HTR-8/SVneo (cell line): ENCODE measurements at places on chromosomes 5 and 9.

- DNase-seq = no peak
Observed at GRCh38 chr9:135503371-135504261, 3.1 kb downstream of the MRPS2 start.

DNA sequence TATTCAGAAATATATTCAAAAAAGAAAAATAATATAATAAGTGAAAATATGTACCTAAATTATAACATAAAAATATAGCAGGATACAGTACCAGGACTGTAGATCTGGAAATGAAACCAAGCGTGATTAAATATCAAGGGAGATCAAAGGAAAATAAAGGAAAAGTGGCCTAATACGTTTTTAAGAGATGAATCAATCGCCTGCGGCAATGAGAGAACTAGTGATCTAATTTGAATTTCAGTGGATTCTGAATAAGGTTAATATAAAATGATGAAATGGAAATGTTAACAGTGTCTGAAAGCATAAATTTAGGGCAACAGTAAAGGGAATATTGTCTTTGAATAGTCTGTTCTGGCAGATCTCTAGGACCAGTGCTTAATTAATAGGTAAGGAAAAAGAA is 1761.9 kb upstream of the ACO1 start:
- DNase-seq = no peak

- DNase-seq = no peak
Observed at GRCh38 chr5:139262059-139262741, 31.3 kb upstream of the MATR3 start.

DNA sequence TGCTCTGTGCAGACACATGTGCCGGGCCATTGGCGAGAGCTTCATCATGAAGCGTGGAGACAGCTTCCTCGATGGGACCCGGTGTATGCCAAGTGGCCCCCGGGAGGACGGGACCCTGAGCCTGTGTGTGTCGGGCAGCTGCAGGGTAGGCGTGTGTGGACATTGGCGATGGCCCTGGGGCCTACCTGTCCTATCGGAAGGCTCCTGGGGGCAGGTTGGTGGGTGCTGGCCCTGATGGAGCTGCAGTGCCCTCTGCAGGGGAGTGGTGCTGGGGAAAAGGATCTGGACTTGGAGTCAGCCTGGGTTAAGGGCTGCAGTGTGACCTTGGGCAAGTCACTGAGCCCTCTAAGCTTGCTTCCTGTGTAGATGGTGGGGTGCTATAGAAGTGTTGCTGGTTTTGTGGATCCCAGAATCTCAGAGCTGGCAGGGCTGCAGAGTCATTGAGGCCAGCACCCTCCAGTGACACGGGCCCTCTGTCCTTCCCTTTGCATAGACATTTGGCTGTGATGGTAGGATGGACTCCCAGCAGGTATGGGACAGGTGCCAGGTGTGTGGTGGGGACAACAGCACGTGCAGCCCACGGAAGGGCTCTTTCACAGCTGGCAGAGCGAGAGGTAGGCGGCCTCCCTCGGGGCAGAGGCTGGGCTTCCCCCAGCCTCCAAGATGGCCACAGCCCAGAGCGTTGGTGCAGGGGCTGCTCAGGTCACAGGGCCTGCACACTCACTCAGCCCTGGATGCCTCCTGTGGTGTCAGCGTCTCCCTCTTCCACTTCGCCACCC is 15.8 kb downstream of the ADAMTS13 start:
- DNase-seq = no peak

DNA sequence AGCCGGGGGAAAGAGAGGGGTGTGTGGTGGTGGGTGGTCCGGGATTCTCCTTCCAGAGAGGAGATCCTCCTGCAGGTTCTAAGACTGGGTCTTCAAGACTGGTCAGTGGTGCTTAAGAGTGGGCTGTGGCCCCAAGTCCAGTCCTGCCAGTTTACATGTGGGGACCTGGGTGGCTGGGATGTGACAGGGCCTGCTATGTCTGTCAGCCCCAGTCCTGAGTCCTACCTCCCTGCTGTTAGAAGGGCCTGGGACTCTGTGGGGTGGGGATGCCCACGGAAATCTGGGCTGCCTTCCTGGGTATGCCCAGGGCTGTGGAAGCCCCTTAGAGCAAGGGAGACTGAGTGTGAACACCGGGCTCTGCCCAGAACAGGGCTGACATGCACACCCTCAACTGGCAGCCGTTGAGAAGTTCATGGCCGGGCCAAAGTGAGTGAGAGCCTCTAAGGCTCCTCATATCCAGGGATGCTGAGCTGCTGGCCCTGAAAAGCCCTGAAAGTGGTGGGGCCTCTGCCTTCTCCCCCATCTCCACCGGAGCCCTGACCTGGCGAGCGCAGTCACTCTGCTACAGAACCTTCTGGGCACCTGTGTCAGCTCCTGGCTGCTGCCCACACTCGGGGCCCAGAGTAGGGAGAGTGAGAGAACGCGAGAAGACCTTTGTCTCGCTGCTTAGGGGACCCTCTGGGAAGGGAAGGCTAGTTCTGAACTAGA is 1.7 kb downstream of the PHF2 start:
- no peak for DNase-seq

DNA sequence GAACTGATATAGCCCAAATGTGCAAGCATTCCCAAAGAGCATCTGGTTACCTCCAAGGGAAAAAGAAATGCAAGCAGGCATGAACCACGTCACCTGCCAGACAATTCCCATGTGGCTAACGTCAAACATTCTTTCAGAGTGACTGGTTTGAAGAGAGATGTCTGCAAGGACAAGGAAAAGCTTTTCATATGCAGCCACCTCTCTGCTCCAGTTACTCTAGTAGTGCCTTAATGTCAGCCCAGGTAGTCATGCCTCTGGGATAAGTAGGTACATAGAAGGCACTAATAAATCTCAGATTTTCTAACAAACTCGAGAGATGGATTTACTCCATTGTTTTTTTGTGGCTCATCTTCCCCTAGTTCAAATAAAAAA is 96.8 kb upstream of the IFNK start:
- peak; percentile 41 for DNase-seq

DNA sequence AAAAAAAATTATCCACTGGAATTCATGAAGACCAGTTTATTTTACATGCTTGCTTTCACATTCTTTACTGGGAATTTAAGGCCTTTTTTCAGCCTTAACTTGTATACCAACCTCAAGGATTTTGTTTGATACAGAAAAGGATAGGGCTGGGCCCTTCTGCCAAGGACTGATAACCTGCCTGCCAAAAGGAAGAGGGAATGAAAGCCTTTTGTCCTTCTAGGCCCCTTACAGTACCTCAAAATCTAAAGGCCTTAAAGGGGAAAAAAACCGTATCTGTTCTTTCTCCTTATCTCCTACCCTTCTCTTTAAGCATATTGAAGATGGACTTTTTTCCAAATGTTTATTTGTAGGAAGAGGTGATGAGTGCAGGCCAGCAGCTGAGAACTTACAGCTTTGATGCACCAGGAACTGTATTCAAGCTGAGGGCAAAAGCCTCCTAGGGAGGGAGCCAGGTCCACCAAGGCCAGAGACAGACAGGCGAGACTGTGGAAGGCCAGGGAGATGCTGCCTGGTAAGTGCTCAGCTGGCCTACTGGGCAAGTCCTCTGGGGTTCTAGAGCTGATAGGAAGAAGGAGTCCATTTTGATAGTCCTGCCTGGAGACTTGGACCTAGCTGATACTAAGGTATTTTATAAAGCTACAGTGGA is 31.8 kb downstream of the FAXDC2 start:
- no peak for DNase-seq

DNA sequence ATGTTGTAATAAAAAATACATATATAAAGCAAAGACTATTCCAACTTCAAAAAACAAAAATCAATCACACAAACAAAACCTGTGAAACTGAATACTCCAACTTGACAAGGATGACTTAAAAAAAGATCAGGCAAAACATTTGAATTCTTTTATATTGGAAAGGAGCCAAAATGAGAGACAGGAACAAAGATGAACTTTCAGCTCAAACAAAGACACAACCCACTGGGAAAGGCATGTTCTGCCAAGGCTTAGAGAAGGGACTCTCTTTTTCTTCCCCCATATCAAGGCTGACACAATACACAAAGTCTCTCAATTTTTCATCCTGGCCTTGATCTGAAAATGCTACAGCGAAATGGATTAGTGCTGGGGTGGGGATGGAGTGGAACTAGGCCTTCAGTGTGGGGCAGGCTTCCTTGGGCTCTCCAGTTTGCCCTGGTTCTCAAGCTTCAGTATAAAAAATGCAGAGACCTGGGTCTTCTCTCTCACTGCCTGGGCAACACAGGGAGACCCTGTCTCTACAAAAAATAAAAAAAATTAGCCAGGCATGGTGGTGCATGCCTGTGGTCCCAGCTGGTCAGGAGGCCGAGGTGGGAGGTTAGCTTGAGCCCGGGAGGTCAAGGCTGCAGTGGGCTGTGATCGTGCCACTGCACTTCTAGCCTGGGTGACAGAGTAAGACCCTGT is 11.6 kb upstream of the FAM169A start:
- DNase-seq = no peak

DNA sequence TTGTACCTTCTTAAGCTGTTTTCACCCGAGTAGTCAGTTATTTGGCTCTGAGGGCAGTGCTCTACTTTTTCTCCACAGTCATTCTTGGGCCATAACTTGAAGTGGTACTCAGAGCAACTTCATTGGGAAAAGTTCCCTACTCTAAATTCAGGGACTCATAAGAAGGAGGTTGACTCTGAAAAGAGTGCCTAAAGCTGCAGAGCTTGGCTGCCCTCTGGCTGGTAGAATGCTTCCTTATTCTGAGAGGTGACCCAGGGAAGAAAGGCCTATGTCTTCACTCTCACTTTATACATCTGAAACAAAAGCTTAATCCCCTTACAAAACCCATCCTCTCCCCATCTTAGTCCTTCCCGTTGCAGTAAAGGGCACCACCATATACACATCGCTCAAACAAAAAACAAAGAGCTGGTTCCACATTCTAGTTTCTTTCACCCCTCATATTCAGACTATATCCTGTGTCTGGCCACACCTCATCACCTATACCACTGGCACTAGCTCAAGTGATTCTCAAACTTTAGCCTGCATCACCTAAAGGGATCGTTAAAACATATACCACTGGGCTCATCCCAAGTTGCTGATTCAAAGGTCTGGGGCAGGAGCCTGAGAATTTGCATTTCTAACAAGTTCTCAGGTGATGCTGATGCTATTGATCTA is 7.9 kb downstream of the IGIP start:
- DNase-seq = no peak

- DNase-seq = no peak
Observed at GRCh38 chr5:171445644-171446516, 26.4 kb downstream of the FGF18 start.

DNA sequence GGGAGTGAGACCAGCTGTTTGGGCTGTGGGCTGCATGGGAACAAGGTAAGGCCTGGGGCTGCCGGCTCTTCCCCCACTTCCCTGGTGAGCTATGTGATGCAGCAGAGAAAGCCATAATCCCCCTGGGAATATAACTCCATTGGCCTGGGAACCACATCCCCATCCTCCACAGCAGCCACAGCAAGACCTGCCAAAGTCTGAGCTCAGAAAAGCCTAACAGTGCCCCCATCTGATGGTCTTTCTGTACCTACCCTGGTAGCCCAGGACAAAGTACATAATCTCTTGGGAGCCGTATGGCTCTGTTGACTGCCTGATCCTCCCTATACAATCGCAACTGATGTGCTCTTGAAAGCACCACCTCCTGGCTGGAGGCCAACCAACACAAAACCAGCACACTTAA is 432.6 kb downstream of the CDH18 start:
- DNase-seq = no peak

- no peak for DNase-seq
Observed at GRCh38 chr5:50655810-50656205, 10.6 kb upstream of the PARP8 start.

GRCh38 chr9:89721176-89721700 is 116.4 kb downstream of the GADD45G start:
- DNase-seq = no peak

DNA sequence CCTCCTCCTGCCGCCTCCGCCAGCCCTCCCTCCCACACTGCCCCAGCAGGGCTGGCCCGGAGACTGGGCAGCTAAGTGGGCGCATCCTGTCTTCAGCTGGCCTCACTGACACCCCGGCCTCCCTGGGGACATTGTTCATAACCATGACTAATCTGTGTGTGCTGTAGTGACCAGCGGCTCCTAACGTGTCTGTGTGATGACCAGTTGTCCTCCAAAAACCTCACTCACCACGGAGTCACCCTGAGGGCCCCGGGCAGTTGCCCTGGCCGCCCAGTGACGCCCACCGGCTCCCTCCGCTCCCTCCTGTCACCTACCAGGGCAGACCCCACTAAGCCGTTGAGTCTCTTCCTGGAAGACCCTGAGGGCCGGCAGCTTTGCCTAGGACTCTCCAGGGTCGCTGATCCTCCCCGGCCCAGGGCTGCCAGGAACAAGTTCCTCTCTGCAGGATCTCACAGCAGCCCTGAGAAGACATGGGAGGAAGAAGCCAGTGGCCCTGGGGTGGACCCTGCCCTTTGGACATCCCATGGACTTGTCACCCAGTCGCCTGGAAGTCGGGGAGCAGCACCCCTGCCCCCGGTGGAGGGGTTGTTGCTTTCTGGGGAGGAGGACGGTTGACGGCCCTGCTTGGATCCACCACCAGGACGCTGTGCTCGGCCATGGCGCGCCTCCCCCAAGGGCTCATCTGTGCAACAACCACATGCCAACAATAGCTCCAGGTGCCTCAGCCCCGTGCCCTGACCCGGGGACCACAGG is 110.2 kb upstream of the LMX1B start:
- DNase-seq = no peak

- peak; percentile 41 for DNase-seq
Observed at GRCh38 chr5:91212714-91213092, 170.4 kb downstream of the ARRDC3 start.

DNA sequence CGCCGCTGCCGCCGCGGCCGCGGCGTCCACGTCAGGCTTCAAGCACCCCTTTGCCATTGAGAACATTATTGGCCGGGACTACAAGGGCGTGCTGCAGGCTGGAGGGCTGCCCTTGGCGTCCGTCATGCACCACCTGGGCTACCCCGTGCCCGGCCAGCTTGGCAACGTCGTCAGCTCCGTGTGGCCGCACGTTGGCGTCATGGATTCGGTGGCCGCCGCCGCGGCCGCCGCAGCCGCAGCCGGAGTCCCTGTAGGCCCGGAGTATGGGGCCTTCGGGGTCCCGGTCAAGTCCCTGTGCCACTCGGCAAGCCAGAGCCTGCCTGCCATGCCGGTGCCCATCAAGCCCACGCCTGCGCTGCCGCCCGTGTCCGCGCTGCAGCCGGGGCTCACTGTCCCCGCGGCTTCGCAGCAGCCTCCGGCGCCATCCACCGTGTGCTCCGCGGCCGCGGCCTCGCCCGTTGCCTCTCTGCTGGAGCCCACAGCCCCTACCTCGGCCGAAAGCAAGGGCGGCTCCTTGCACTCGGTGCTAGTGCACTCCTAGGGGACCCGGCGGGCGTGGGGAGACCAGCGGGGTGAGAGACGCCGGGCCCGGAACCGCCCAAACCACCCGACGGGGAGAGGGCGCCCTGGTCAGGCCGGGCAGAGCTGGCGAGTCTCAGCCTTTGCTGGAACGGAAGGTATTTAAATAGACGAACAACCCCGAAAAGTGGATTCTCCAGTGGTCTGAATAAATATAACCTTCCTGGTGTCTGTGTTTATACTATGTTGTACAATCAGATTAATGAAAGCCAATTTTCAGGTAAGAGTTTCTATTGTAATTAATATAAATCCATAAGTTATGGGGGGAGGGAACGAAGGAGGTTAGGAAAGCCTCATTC is 1.2 kb downstream of the FOXB2 start:
- no peak for DNase-seq

GRCh38 chr5:50995285-50995942 is 329.0 kb downstream of the PARP8 start:
- no peak for DNase-seq
